ENCODE measurements at places on chromosomes 4 and X.

GRCh38 chr4:1872870-1873269 is 1.7 kb downstream of the NSD2 start:
- peak; percentile 44 for DNase-seq

GRCh38 chr4:71441186-71442169 is 102.7 kb downstream of the SLC4A4 start:
- no peak for DNase-seq

- no peak for DNase-seq
Observed at GRCh38 chr4:145618210-145618931, 814 bp upstream of the MMAA start.

- no peak for DNase-seq
Observed at GRCh38 chrX:49276671-49277534, 7.3 kb downstream of the PPP1R3F start.

GRCh38 chr4:105633241-105633640 is 75.2 kb downstream of the INTS12 start:
- no peak for DNase-seq

Data from MV-4-11 (cell line).